Stimulated activated CD8-positive, alpha-beta memory T cell treated with anti-CD3 and anti-CD28 coated beads, Interleukin-7, amount 100 ng/mL, for 1 hour (primary cell): ENCODE measurements at places on chromosomes 7 and 10.

DNA sequence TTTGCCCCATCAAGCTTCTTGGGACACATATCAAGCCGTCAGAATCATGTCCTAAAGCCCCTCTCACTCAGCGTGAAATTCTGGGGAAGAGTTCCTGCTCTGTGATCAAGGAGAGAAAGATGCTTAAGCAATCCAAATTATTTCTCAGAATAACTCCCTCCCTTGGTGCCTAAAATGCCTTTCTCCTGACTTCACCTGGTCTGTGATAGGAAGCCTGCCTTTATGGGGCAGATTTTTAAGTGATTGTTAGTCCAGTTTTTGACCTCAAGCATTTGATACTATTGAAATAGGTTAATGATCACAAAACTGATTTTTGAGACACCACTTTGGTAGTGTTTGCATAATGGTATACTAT, 76.4 kb upstream of the MAGI2 start:
- DNase-seq, result no peak

DNA sequence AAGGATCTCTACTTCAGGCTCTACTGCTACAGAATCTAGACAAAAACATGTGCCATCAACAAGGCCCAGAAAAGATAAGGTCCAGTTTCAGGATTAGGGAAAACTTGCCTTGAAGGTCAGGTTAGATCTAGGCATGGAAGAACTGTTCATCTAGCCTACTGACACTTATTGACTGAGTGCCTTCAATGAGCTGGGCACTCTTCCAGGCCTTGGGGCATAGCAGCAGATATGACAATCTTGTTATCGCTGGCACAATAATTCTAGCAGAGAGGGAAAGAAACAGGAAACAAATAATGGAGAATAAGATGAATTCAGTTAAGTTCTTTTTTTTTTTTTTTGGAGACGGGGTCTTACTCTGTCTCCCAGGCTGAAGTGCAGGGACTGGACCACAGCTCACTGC, 71.6 kb downstream of the ADCYAP1R1 start:
- no peak for DNase-seq

- DNase-seq, result no peak
Measured at GRCh38 chr10:114071178-114071577, 27.5 kb downstream of the ADRB1 start.

- DNase-seq, result no peak
Measured at GRCh38 chr10:47147186-47147585, 152.8 kb upstream of the GDF10 start.

DNA sequence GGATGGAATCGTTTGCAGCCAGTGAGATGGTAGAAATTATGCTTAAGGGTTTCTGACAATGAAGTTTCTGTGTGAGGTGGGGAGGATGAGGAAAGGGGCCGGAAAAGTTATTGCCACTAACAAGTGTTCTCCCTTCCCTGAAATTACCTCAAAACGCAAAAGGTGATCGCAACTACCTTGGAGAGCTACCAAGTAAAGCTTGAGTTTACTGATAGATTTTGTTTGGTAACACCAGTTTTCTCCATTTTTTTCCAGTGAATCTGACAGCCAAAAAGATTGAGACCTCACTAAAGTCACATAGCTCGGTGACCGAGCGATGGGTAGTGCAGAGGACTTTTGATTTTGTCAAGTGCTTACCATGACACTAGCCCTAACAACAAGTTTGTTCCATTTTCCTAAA, 1.6 kb downstream of the SUV39H2 start:
- DNase-seq, result no peak

GRCh38 chr7:5494683-5495561, 71.3 kb upstream of the TNRC18 start:
- DNase-seq, result peak; percentile 62

GRCh38 chr7:2437136-2437535, 33.7 kb downstream of the CHST12 start:
- no peak for DNase-seq

- no peak for DNase-seq
Measured at GRCh38 chr10:117535298-117536071, 7.1 kb upstream of the EMX2 start.
